DMS79 (cell line): ENCODE measurements at places on chromosomes 11 and 22.

- no peak for DNase-seq
Observed at GRCh38 chr11:45405916-45406670, 120.0 kb upstream of the SYT13 start.

DNA sequence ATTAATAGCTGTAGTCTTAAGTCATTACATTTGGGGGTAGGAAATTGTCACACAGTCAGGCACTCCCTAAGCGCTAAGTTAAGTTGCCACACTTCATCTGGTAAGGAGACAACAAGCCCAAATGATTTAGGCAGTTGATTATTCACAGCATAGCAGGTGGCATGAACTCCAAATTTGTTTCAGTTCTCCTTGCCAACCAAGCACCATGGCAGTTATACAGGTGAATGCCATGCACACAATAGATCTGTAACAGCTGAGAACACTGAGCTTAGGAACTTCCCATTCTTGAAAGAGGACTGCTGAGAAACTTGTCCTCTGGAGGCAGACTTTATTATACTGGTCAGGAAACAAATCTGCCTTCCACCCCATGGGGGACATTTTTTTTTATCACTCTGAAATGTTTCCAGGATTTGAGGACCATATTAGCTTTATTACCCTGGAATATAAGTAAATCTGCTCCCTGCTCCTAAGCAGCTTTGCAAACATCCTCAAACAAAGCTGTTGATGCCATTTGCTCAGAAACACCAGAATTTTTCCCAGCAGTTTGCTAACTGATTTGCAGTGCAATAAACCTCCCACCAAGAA is 5.1 kb upstream of the INTS4 start:
- no peak for DNase-seq

- DNase-seq = no peak
Observed at GRCh38 chr11:74592063-74592440, 330 bp upstream of the POLD3 start.

GRCh38 chr11:4957396-4957795 is 1.9 kb upstream of the OR51A2 start:
- DNase-seq = no peak

- DNase-seq = peak; percentile 65
Observed at GRCh38 chr22:19448076-19448607, 631 bp upstream of the C22orf39 start.

DNA sequence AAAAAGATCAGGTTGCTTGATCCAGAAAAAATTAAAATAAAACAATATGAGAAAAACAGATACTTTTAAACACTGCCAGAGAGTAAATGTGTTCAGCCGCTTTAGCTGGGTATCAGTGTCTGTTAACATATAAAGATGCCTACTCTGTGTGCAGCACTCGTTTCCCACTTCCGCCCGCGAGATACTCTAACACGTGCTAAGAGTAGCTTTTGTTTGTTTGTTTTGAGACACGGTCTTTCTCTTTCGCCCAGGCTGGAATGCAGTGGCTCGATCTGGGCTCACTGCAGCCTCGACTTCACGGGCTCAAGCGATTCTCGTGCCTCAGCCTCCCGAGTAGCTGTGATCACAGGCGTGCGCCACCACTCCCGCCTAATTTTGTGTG is 531 bp upstream of the MEN1 start:
- DNase-seq = no peak

- DNase-seq = no peak
Observed at GRCh38 chr22:47422736-47423135, 660.3 kb downstream of the TBC1D22A start.

- no peak for DNase-seq
Observed at GRCh38 chr22:20437613-20438426, at the start of gene SCARF2. Gene SCARF2, minus strand, starts transcription at chr22:20437825. Its CDS starts 71 bp downstream, at chr22:20437754.
